ENCODE measurements at places on chromosomes 13 and 19. TPM values are rescaled to one million over a fixed set of nuclear protein-coding genes. Genes with fewer than 3 reads are reported as not detected.
A peak's percentile ranks its signal among the peaks of the same experiment; 100 is the strongest.

UBE2L5 gene
- total RNA-seq = not detected

DNA sequence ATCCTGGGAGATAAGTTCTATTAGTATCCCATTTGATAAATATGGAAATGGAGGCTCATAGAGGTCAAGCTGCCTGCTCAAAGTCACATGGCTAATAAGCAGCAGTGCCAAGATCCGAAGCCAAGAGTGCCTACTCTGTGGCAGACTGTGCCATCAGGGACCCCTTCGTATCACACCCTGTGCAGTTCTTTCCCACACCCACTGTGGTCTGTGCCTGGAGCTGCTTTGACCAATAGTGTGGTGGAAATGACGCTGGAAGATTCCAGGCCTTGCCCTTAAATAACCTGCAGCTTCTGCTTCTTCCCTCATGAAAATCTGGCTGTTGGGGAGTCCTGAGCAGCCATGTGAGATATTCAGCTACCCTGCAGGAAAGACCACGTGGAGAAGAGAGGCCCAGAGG lies 10.1 kb downstream of the OPA3 start:
- no peak for DNase-seq

POSTN gene
- total RNA-seq = 12.7 TPM

ZNF729 gene
- total RNA-seq = not detected

GRCh38 chr13:75442736-75443234 lies 39.2 kb downstream of the TBC1D4 start:
- no peak for DNase-seq

OR7D2 gene
- total RNA-seq = not detected

DNA sequence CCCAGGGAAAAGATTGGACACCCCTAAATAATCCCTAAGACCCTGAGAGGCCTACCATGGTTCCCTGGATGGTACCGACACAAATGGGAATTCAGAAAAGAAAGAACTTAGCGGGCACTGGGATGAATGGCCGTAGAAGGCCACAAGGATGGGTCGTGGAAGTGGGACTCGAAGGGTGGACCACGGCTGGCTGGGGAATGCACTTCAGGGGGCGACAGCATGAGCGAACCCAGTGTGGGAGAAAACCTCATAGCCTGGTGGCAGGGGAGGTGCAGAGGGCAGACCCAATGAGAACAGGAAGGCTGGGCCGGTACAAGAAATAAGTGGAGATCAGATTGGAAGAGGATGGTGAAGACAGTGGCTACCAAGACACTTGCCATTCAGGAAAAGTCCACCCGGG lies 28.7 kb downstream of the LATS2 start:
- DNase-seq = no peak

DNA sequence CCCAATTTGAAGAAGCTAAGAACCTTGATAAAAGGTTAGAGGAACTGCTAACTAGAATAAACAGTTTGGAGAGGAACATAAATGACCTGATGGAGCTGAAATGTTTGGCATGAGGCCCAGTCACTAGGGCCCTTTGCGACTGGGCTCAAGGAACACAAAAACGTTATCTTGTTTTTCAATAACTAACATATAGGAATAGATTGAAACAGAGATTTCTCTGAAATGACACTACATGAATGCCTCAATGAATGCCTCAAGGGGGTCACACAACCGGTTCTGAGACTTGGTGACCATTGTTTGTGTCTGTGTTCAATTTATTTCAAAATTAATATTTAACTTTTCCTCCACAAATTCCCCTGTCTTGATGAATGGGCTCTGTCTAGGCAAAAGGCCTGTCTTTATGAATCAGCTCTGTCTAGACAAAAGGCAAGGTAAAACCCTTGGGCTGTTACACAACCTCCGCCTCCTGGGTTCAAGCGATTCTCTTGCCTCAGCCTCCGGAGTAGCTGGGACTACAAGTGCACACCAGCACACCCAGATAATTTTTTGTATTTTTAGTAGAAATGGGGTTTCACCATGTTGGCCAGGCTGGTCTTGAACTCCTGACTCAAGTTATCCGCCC lies 932 bp upstream of the ZNF486 start:
- no peak for DNase-seq

GRCh38 chr19:54399189-54399588 lies 16.1 kb upstream of the TTYH1 start:
- DNase-seq = peak; percentile 16

- no peak for DNase-seq
Measured at GRCh38 chr13:110337247-110337646, 30.2 kb downstream of the COL4A2 start.

DNA sequence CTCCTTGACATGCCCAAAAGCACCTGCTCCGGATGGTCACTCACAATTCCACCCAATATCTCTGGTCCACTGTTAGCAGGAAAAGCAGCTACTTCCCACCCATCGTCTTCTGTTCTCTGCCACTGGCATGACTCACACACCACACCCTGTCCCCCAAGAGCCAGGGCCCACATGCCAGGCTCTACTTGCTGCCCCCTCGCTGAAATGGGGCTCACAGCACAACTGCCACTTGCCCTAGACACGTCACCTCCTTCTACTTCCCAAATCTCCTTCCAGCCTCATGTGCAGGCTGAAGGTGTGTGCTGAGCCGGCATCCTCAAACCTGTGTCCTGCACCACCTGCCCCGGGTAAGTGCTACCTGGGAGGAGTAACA lies 65.0 kb downstream of the TBC1D4 start:
- DNase-seq = no peak

- no peak for DNase-seq
Measured at GRCh38 chr13:90768116-90768515, 579.4 kb upstream of the MIR17HG start.

DNA sequence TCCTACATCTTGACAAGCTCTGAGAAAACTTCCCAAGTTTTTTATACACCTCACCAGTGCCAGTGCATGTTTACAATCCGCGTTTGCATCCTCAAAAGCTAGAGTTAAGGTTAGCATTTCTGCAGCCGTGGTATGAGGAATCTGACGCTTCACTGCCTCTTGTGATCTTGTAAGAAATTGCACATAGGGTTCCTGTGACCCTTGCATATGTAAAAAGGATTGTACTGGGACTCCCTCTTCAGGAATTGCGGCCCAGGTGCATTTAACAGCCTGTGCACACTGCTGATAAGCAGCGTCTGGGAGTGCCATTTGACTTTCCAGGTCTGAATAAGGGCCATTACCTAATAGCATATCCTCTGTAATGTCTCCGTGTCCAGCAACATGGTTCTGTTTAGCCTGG lies 15.3 kb downstream of the FPR3 start:
- no peak for DNase-seq

DNA sequence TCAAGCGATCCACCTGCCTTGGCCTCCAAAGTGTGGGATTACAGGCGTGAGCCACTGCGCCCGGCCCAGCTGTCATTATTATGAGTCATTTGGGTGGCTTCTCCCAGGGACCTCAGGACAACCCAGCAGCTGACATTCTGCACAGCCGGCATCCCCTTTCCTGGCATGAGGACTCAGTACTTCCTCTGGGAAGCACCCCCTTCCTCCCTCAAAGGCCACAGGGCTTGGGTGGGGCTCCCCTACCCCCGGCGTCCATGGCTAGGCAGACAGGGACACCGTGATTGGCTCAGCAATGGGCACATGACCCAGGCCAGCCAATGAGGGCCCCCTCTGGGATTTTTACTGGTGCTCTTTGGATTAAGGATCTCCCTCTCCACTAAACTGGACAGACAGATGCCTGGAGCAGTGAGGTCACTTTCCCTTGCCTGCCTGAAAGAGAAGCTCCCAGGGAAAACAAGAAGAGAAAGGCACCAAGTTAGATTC lies 6.0 kb downstream of the KANK2 start:
- DNase-seq = no peak

DNA sequence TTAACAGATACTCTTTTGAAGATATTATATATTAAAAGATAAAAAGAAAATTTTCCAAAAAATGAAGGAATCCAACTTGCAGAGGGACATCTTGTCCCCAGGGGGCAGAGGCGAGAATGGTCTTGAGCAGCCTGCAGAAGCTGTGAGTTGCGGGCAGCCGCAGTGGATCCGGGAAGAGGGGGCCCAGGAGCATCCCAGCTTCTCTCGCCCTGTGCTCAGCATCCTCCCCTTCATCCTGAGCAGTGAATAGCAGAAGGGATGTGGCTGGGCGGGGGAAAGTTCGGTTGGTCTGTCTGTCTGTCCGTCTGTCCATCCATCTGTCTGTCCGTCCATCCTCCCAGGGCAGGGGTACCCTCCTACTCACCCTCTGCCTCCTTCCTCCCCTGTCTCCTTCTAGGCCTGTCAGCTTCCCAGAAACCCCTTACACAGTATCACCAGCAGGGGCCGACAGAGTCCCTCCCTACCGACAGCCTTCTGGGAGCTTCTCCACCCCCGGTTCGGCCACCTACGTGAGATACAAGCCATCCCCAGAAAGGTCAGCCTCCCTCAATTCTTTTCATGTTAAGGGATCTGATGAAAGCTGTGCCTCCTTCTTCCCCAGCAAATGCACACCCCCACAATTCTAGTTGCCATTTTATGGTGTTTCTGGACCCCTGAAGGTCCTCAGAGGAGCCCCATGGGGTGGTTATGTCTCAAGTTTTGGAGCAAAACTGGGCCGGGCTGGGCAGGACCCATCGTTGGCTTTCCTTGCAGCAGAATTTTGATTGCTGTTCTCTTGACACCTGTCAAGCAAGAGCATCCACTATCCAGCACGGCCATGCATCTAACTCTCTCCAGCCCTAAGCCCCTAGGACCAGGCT lies 81.6 kb downstream of the DPF1 start:
- DNase-seq = peak; percentile 21

DNA sequence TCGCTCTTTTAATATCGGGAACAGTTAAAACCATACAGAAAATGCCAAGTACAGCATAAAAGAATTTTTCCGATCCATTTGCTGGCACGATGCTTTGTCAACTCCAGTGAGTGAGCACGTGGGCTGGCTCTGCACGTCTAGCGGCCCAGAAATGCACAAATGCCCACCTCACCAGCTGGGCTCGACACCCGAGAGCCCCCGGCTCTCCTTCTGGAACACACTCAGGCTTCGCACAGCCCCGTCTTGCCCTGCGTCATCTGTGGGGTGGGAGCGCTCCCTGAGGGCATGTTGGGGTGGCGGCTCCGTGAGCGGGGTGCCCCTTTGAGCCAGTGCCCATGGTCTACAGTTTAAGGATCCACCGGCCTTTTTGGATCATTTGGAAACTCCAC lies 24.5 kb downstream of the ATP4B start:
- DNase-seq = no peak

DNA sequence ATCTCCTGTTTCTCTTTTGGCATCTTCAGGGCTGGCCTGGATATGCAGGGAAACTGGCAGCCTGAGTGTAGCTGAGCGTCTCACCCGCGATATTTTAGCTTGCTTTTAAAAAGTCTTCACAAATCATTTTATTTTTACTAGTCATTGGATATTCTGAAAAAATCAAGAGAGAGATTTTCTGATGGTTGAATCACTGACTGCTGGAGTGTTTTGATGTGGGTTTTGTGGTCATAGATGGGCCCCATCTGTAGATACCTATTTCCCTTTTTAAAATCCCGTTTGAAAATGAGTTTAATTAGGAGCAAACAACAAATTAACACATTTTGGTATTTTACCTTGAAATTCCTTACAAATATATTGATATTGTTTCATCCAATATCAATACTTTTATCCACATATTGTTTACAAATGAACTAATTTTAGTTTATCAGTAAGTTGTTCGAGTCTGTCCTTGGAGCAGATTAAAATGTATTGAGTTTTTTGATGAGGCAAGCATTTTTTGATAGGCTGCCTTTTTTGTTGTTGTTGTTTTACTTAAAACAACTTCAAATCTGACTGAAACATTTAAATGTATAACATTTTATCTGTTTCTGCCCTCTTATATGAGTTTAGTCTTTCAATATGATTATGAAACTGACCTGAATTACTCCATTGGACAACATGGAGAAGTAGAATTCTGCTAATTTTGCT lies 21.5 kb upstream of the OXGR1 start:
- DNase-seq = no peak

- no peak for DNase-seq
Measured at GRCh38 chr19:4028334-4029246, 21.1 kb downstream of the PIAS4 start.

TMC4 gene
- 7.2 TPM for total RNA-seq

- DNase-seq = peak; percentile 65
Measured at GRCh38 chr13:80033286-80033685, 307.6 kb downstream of the SPRY2 start.

FCHO1 gene
- 8.8 TPM for total RNA-seq

SPRY2 gene
- 14.1 TPM for total RNA-seq

- DNase-seq = no peak
Measured at GRCh38 chr13:44698066-44698465, 121.9 kb upstream of the TSC22D1 start.

DNA sequence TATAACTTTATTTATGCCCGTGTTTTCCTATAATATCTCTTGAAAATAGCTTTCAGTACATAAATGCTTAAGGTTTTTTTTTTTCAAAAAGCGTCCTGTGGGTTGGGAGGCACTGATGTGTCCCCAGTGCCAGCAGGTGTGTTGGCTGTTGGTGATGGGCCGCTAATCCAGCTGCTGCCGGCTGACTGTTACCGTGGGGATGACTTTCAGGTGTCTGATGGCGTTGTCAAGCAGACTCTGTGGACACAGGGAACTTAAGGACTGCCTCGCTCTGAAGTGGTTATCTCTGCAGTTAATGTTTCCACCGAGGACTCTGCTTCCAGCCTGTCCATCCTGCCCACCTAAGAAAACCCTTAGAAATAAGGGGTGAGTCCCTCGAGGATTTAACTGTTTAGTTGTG lies 94.5 kb downstream of the ANKRD10 start:
- no peak for DNase-seq

Data from foreskin keratinocyte (primary cell).